C1 segment of cervical spinal cord (tissue), 14 donors: ENCODE measurements at places on chromosomes 11 and 22.

DNA sequence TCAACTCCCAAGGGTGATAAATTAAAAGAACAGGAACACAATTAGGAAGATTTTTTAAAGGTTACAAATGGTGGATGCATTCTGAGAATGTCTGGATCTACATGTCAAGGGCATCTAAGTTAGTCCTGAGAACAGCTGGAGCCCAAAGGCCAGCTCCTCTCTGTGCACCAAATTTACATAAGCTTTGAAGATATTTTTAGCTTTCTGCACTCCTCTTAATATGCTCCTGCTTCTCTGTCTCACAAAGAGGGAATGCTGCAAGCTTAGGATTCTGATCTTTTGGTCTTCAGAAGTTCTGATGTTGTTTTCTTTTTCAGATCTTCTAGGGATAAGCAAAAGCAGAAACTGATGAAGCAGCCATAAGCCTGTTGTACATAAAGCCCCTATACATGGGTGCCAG, 309.8 kb upstream of the NCAM1 start:
- no peak for DNase-seq

- no peak for DNase-seq
Measured at GRCh38 chr11:112780351-112781087, 180.7 kb upstream of the NCAM1 start.

GRCh38 chr22:38267086-38267485, 5.7 kb downstream of the TMEM184B start:
- no peak for DNase-seq

- DNase-seq = no peak
Measured at GRCh38 chr11:64755681-64756361, 4.0 kb downstream of the PYGM start.

DNA sequence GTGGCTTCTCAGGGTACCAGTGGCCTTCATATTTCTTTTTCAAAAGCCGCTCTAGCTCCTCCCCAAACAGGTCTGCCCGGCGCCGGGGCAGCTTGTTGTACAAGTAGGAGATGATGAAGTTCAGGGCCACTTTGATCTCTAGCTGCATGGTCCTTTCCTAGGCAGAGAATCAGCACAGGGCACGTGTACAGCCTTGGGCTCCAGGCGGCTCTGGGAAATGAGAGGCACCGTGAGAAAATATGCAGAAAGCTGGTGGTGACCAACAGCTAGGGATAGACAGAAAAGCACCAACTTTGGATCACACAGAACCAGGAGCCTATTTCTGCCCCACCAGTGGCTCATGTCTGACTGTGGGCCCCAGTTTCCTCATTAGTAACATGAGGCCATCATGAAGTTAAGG, 9.4 kb downstream of the TOB2 start:
- DNase-seq = no peak

DNA sequence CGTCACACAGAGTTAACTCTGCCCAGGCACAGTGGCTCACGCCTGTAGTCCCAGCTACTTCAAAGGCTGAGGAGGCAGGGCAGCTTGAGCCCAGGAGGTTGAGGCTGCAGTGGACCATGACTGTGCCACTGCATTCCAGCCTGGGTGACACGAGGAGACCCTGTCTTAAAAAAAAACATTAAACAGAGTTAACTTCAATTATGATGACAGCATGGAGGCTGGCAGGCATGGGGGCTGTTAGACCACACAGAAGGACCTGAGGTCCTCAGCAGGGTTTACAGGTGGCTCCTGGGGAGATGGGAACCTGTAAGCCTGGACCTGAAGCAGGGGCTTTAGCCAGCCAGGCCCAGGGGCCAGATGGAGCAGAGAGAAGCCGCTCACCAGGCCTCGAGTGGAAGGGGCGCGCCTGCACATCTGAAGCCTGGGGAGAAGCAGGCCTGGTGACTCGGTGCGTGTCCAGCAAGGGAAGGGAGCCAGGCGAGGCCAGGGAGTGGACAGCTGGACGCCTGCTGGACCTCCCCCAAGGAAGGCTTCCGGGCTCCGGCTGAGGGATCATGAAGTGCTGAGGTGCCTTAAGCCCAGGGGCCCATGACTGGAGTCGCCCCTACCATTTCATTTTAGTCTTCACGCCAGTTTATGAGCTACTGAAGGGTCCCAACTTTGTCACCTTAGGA, 25.3 kb downstream of the RPUSD4 start:
- DNase-seq = no peak

- DNase-seq = no peak
Measured at GRCh38 chr22:35601743-35602615, 15.2 kb downstream of the MB start.

GRCh38 chr11:102359372-102359771, 12.4 kb downstream of the BIRC2 start:
- no peak for DNase-seq
